AG08396 (cell line): ENCODE measurements at places on chromosomes 16 and 17.

DNA sequence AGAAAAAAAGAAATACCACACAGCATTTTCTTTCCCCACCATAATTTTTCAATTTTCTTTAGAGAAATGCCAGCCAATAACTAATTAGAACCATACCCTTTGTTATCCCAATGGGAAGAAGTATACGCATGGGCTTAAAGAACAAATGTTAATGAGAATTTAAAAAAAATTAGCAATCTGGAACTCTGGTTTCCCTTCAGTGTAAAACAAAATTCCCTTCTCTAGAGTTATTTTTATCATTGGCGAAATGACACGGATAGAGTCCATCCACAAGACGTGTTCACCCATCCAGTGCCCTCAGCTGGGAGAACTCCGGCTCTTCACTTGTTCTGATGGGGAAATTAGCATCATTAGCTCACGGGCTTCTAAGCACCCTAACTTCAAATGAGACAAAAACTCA, 3.3 kb downstream of the NXN start:
- no peak for DNase-seq

- peak; percentile 63 for DNase-seq
Observed at GRCh38 chr16:19179546-19180490, 11.8 kb downstream of the SYT17 start.

- no peak for DNase-seq
Observed at GRCh38 chr16:17850581-17851250, 380.0 kb upstream of the XYLT1 start.

GRCh38 chr17:17831208-17832031, 5.4 kb downstream of the SREBF1 start:
- peak; percentile 39 for DNase-seq

DNA sequence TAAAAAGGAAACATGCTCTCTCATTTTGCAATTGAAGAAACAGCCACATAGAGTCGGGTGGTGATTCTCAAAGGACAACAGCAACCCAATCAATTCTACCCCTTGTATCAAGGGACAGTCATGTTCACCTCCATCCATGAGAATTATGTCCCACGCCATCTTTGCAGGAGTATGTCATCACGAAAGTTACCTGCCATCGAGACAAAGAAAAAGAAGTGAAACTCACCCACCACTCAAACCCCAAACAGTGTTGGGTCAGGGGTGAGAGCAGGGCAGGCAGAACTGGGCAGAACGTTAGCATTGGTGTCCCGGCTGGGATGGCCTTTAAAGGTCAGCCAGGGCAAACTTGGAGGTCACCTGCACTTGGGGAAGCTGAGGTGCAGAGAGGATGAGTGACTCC, 24.2 kb upstream of the HNF1B start:
- DNase-seq: no peak

GRCh38 chr16:12291989-12292759, 315.6 kb downstream of the SNX29 start:
- DNase-seq: no peak

- DNase-seq: peak; percentile 94
Observed at GRCh38 chr17:76872221-76872873, 4.1 kb downstream of the MGAT5B start.

GRCh38 chr16:5510819-5511370, 413.3 kb upstream of the EEF2KMT start:
- DNase-seq: no peak

DNA sequence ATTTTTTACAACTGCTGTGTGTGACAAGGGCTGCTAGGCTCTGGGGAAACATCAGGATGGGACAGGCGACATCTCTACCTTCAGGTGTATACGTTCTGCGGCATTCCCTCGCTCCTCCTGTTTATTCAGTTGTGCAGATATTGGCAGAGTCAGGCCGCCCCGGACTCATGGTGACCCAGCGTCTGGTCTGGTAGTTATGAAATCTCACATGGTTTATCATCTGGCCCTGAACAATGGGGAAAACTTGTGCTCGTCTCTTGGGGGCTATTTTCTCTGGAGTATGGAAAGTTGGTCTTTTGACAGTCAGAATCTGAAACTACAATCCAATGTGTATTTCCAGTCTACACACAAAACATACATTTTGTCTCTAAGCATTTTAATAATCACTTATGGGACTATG, 3.3 kb downstream of the MARCHF10 start:
- no peak for DNase-seq

DNA sequence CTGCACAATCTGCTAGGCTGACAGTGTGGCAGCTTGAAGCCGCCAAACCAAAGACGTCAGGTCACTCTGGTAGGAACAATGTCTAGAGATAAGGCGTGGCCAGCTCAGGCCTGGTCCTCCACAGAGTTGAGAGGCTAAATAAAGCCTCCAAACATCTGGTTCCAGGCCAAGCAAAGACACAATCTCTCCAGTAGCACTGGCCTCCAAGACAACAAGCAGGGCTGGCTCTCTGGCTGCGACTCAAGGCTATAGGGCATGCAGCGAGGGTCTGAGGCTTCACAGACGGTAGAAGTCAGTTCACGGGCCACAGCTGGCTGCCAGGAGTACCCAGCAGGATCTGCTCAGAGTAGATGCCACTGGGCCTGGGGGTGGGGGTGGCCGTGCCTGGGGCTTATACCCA, 75.6 kb downstream of the ABR start:
- DNase-seq: no peak
